ENCODE measurements at places on chromosomes 4 and X. TPM values are rescaled to one million over a fixed set of nuclear protein-coding genes. Genes with fewer than 3 reads are reported as not detected.

The FGF5 gene
- total RNA-seq = 0.75 TPM

The DCAF8L2 gene
- not detected for total RNA-seq

The DRP2 gene
- total RNA-seq = 0.14 TPM

The EVC2 gene
- 4.5 TPM for total RNA-seq

The GPR50 gene
- total RNA-seq = 2.1 TPM

The MAGEB2 gene
- total RNA-seq = not detected

- H3K4me3 ChIP-seq = no peak overlapping the region
- peaks cover 4% of the 10 kb centered on the region for H3K4me1 ChIP-seq
- peaks cover 11% of the 10 kb centered on the region for H3K27me3 ChIP-seq
- H3K36me3 ChIP-seq = no peaks in the 10 kb centered on the region
- no peak for DNase-seq
Measured at GRCh38 chr4:122639181-122639580, 18.3 kb upstream of the IL21 start.

DNA sequence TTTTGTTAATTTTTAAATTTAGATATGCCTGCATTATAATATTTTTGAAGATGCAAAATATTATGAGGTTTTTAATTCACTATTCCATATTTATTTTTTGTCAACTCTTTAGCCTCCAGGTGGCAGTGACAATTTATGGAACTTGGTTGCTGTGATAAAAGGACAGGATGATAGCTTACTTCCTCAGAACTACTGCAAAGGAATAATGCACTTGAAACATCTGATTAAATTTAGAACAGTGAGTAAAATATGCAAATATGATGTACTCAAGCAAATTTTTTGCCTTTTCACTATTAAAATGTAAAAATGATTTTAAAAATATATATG, 45.1 kb downstream of the SPATA4 start:
- no peaks in the 10 kb centered on the region for H3K36me3 ChIP-seq
- no peak overlapping the region for H3K4me3 ChIP-seq
- H3K4me1 ChIP-seq = no peaks in the 10 kb centered on the region
- H3K27me3 ChIP-seq = no peaks in the 10 kb centered on the region
- DNase-seq = no peak
- no peak overlapping the region for H3K27ac ChIP-seq

DNA sequence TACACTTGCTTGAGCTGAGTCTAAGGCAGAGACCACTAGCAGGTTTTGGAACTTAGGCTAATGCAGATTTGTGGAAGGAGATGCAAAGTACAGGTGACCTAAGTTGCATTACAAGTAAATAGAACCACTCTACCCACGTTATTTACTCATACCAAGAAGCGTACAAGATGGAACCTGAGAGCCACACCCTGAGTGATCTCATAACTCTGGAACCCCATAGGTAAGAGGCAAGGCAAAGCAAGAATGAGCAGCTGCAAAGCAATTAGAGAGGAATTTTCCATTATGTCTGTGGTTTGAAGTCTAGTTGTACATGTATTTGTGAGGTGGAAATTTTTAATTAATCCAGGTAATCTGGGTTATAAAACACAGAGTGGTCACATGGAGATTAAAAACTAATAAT, 55.4 kb downstream of the CC2D2A start:
- peak overlapping the region; percentile 88 for H3K27ac ChIP-seq
- H3K27me3 ChIP-seq = no peaks in the 10 kb centered on the region
- H3K4me3 ChIP-seq = no peak overlapping the region
- peaks cover 35% of the 10 kb centered on the region for H3K36me3 ChIP-seq

GRCh38 chr4:78616046-78616498, 64.5 kb downstream of the ANXA3 start:
- H3K4me1 ChIP-seq = peaks cover 15% of the 10 kb centered on the region
- no peaks in the 10 kb centered on the region for H3K27me3 ChIP-seq
- H3K27ac ChIP-seq = peak overlapping the region; percentile 9
- no peak overlapping the region for H3K4me3 ChIP-seq
- no peaks in the 10 kb centered on the region for H3K36me3 ChIP-seq
- no peak for DNase-seq

DNA sequence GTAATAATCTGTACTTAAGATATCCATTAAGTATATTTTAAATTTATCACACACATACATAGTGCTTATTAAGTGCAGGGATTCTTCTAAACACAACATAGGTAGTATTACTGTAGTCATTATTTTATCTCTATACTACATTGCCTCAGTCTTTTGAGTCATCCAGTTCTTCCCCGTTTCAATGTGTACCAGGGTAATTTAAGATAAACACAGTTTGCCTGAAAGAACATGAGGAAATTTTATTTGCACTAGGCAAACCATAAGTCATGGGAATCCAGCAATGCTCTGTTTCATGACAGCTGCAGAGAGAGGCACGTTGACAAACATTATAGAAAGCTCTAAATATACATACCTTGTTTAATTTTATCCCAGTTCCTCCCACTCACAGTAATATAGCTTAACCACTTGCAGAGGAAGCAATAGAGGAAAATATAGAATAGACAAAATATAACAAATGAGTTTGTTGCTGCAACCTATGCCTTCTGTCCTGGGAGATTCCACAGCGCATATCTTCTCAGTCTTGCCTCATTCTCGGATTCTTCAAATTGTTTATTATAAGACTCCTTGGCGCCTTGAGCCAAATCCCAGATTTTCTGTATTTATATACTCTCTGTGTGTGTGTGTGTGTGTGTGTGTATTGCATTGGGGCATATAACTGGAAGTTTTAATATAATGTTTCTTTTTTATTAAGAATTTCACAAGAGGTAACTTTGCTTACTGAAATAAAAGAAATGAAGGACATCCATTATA, 258.6 kb downstream of the FAM133A start:
- no peaks in the 10 kb centered on the region for H3K36me3 ChIP-seq
- no peak for DNase-seq
- no peaks in the 10 kb centered on the region for H3K4me1 ChIP-seq
- no peaks in the 10 kb centered on the region for H3K27me3 ChIP-seq
- H3K4me3 ChIP-seq = no peak overlapping the region
- no peak overlapping the region for H3K27ac ChIP-seq

GRCh38 chr4:111814961-111815360, 330.3 kb upstream of the FAM241A start:
- DNase-seq = no peak
- H3K27ac ChIP-seq = no peak overlapping the region
- no peak overlapping the region for H3K4me3 ChIP-seq
- H3K36me3 ChIP-seq = no peaks in the 10 kb centered on the region

DNA sequence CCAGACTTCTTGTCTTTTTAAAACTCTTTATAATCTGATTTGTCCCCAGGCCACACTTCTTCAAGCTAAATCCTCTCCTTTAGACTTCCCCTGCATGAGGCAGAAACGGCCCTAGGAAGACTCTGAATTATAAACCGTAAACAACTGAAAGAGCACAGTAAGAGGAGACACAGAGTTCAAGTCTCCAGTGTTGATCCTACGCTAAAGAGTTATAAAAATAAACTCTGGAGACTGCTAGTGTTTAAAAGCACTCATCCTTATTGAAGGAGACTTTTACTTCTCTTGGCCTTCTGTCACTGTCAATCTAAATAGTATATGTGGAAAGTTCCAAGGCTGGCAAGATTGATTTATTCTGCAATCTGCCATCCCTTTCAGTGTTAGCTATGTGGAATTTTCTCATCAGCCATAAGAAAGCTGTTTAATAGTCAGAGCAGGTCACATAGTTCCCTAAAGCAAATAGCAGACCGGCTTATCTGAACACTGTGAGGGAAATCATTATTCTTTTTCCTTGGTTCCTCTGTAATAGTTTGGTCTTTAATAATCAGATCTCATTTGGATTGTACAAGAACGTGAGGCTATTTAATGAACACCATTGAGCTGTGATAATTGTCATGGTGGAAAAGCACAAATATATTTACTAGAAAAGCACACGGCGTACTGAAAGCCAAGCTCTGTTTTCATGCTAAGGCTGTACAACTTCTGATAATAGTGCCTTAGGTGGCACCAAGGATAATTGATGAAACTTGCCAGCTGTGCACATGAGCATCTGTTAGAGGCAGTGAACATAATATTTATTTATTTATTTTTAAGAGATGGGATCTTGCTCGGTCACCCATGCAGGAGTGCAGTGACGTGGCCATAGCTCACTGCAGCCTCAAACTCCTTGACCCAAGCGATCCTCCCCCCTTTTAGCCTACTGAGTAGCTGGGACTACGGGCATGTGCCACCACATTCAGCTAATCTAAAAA, 157.7 kb downstream of the CEP135 start:
- peak overlapping the region; percentile 51 for H3K27ac ChIP-seq
- no peak for DNase-seq
- H3K27me3 ChIP-seq = no peaks in the 10 kb centered on the region

DNA sequence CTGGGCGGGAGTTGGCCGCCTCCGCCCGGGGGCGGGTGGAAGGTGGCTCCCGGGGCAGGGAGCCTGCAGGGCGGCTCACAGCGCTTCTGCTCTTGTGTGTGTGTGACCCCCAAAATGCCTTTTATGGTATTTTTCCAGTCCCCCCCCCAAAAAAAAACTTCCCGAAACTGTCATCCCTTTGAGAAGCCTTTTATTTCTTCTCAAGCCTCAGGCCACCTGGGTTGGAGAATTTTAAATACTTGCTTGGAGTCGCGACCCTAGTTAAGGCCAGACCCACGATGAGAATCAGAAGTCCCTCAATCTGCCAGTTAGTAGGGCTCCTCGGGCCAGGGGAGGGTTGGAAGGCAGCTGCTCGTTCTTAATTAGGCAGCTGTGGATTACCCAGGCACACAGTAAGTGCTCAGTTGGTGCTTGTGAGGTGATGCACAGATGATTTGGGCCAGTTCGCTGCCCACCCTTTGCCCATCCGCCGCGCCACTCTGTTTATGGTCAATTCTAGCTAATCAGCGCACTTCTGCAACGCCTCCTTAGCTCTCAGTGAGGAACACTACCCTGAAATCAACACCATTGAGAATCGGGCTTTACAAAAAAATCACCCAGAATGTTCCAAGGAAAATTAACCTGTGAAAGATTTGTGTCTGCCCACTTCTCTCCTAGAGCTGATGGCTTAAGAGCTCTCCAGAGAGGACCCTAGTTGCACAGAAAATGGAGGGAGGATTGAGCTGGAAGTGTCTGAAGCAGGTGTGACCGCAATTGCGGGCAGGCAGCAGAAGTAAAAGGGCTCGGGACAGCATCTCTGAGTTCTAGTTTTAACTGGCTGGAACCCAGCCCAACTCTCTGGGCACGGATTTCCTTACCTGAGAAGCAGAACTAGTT, 648 bp upstream of the SCD5 start:
- H3K4me3 ChIP-seq = peak overlapping the region; percentile 86
- H3K27me3 ChIP-seq = peaks cover 33% of the 10 kb centered on the region
- peaks cover 18% of the 10 kb centered on the region for H3K4me1 ChIP-seq
- no peak for DNase-seq
- H3K36me3 ChIP-seq = peaks cover 3% of the 10 kb centered on the region

GRCh38 chr4:185991770-185992169, 77.2 kb upstream of the TLR3 start:
- peaks cover 5% of the 10 kb centered on the region for H3K4me1 ChIP-seq
- no peaks in the 10 kb centered on the region for H3K27me3 ChIP-seq
- no peak for DNase-seq
- H3K27ac ChIP-seq = no peak overlapping the region
- H3K36me3 ChIP-seq = no peaks in the 10 kb centered on the region

GRCh38 chr4:76213415-76214176, at the start of gene SCARB2:
SCARB2 (minus strand) TSS chr4:76213824; CDS start chr4:76213543, 281 bp downstream.
- peak; percentile 88 for DNase-seq
- peak within 1 kb of the TSS; percentile 95 for H3K4me3 ChIP-seq
- peaks cover 53% of the 10 kb centered on the region for H3K4me1 ChIP-seq
- H3K36me3 ChIP-seq = peaks cover 3% of the 10 kb centered on the region
- H3K27me3 ChIP-seq = no peaks in the 10 kb centered on the region

GRCh38 chr4:113607998-113608397, 153.5 kb downstream of the CAMK2D start:
- H3K4me3 ChIP-seq = no peak overlapping the region
- H3K27me3 ChIP-seq = no peaks in the 10 kb centered on the region
- DNase-seq = no peak
- no peaks in the 10 kb centered on the region for H3K4me1 ChIP-seq
- H3K27ac ChIP-seq = no peak overlapping the region

DNA sequence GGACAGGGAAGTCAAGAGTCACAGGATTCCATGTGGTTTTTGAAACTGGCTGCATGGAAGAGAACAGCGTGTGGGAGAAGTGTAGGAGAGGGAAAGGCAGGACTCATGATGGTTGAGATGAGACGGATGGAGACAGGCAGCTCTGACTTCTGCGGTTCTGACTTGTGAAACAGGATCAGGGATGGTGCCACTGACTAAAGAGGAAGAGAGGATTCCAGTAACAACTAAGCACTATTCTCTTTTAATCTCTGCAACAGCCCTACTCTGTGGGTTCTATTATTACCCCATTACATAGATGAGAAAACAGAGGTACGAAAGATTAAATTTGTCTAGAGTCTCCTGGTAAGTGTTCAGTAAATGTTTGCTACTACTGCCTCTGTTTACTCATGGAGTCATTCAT, 156.3 kb downstream of the CBR4 start:
- H3K4me3 ChIP-seq = no peak overlapping the region
- no peak overlapping the region for H3K27ac ChIP-seq
- DNase-seq = no peak
- peaks cover 47% of the 10 kb centered on the region for H3K4me1 ChIP-seq
- H3K36me3 ChIP-seq = peaks cover 33% of the 10 kb centered on the region

GRCh38 chr4:132085105-132085504, 1064.0 kb upstream of the PCDH10 start:
- no peak overlapping the region for H3K4me3 ChIP-seq
- DNase-seq = no peak
- no peak overlapping the region for H3K27ac ChIP-seq
- H3K27me3 ChIP-seq = no peaks in the 10 kb centered on the region
- no peaks in the 10 kb centered on the region for H3K36me3 ChIP-seq

DNA sequence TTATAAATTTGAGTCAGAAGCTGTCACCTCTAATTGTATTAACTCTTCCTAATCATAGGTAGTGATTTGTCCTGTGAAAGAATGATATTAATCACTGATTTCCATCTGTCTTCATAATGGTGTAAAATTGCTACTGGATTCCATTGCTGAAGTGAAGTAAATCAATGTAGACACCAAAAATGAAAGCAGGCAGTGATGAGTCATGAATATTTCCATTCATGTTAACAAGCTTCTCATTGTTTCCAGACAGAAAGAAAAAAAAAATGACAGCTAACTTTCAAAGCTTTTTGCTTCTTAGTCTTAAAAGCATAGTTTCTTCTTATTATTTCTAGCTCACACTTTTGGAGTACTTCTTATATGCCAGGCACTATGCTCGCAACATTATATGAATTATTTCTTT, 21.5 kb downstream of the FAM114A1 start:
- peaks cover 14% of the 10 kb centered on the region for H3K36me3 ChIP-seq
- H3K4me3 ChIP-seq = peak overlapping the region; percentile 18
- no peaks in the 10 kb centered on the region for H3K27me3 ChIP-seq

DNA sequence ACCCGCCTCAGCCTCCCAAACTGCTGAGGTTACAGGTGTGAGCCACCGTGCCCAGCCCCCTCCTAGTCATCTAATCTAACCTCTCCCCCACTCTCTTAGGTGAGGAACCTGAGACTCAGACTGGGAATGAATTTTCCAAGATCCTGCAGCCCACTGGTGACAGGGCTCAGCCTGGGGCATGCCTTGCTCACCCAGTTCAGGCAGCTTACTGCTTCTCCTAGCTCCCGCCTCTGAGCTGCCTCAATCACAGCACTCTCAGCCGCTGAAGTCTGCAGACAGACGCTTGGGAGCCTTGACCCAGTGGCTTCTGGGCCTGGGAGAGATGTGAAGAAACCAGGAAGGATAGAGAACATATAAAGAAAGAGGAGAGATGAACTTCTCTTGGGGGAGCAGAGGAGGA, 24.4 kb downstream of the PJA1 start:
- no peak overlapping the region for H3K4me3 ChIP-seq
- DNase-seq = no peak
- H3K36me3 ChIP-seq = no peaks in the 10 kb centered on the region
- H3K4me1 ChIP-seq = peaks cover 29% of the 10 kb centered on the region
- H3K27me3 ChIP-seq = no peaks in the 10 kb centered on the region

Data from type B pancreatic cell (in vitro differentiated cells).